ENCODE measurements at places on chromosomes 1 and 21. TPM values are rescaled to one million over a fixed set of nuclear protein-coding genes. Genes with fewer than 3 reads are reported as not detected.

DNA sequence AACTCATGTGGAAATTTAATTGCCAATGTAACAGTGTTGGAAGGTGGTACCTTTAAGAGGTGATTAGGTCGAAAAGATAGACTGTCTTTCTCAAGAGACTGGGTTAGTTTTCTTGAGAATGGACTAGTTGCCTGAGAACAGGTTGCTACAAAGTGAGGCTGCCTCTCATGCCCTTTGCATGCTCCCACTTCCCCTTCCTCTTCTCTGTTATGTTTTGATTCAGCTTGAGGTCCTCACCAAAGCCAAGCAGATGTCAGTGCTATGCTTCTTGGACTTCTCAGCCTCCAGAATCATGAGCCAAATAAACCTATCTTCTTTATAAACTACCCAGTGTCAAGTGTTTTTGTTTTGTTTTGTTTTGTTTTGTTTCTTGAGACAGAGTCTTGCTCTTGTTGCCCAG, 187.0 kb upstream of the RUNX1 start:
- H3K36me3 ChIP-seq: no peaks in the 10 kb centered on the region
- H3K27ac ChIP-seq: no peak overlapping the region
- H3K4me3 ChIP-seq: no peak overlapping the region
- peaks cover 32% of the 10 kb centered on the region for H3K4me1 ChIP-seq

DNA sequence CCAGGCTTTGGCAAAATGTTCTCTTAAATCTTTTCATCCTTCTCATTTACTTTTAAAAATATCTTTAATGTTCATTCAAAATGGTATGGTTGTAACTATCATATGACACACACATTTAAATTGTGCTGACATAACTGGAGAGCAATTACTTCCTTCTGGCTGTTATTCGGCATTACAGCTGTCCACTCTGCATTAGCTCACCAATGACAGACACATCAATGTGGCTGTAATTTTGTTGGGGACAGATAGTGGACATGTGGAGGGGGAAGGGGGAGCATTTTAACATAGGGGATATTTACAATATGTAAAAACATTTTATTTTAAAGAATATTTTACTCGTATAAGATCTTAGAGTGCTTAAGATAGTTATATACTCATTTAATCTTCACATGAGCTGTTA, 319.8 kb downstream of the HMCN1 start:
- no peak for DNase-seq
- no peaks in the 10 kb centered on the region for H3K27me3 ChIP-seq

DNA sequence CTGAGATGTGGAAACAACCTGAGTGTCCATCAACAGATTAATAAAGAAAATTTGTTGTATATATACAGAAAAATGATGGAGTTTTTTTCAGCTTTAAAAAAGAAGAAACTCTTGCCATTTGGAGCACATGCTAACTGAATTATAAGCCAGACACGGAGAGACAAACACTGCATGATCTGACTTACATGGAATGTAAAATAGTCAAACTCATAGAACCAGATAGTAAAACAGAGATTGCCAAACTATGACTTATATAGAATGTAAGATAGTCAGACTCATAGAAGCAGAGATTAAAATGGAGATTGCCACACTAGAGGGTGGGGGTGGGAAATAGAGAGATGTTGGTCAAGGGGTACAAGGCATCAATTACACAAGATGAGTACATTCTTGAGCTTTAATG, 1786.6 kb downstream of the PLA2G4A start:
- no peaks in the 10 kb centered on the region for H3K27me3 ChIP-seq
- no peak overlapping the region for H3K27ac ChIP-seq
- H3K4me1 ChIP-seq: no peaks in the 10 kb centered on the region
- H3K36me3 ChIP-seq: no peaks in the 10 kb centered on the region

- H3K4me1 ChIP-seq: peaks cover 19% of the 10 kb centered on the region
- no peaks in the 10 kb centered on the region for H3K36me3 ChIP-seq
- DNase-seq: no peak
- H3K4me3 ChIP-seq: no peak overlapping the region
- H3K27me3 ChIP-seq: no peaks in the 10 kb centered on the region
- no peak overlapping the region for H3K27ac ChIP-seq
Observed at GRCh38 chr1:205205055-205205454, 6.4 kb downstream of the DSTYK start.

- no peak overlapping the region for H3K27ac ChIP-seq
- no peaks in the 10 kb centered on the region for H3K27me3 ChIP-seq
- H3K4me1 ChIP-seq: no peaks in the 10 kb centered on the region
- no peak for DNase-seq
- no peaks in the 10 kb centered on the region for H3K36me3 ChIP-seq
- no peak overlapping the region for H3K4me3 ChIP-seq
Observed at GRCh38 chr1:70671006-70671405, 259.9 kb downstream of the CTH start.

GRCh38 chr1:241985787-241986186, 13.1 kb downstream of the MAP1LC3C start:
- H3K4me1 ChIP-seq: no peaks in the 10 kb centered on the region
- DNase-seq: no peak
- H3K4me3 ChIP-seq: no peak overlapping the region
- H3K27ac ChIP-seq: no peak overlapping the region

DNA sequence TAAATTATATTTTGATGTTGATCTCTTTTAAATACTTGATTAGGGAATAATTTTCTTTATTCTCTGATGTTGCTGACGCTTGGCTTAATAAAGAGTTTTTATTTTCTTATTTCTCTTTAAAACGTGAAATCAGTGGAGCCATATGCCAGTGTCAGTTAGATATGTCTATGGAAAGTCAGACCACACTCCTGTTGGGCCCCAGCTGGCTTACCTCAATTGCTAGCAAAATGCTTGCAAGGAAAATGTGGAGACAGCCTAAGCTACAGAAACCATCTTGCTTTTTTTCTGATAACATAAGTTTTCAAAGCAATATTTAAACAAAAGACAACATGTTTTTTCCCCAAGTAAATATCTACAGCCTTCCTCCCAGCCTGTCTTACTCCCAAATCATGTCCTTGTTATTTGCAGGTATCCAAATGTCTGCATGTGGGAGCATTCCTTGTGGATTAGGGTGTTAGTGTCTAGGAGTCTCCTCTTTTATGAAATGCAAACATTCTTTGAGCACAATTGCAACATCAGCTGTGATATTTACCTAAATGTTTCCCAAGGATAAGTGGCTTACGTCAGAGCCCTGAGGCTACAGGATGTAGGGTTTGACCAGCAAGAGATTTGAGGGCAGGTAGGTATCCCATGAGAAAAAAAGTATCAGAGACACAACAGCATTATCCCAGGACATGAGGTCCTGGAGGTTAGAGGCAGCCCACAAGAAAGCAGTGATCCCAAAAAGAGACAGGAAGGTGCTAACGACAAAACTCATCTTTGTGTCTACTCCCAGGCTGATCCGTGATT, 117.2 kb upstream of the KCNJ15 start:
- no peak for DNase-seq
- no peak overlapping the region for H3K27ac ChIP-seq
- no peaks in the 10 kb centered on the region for H3K36me3 ChIP-seq
- no peaks in the 10 kb centered on the region for H3K27me3 ChIP-seq

DNA sequence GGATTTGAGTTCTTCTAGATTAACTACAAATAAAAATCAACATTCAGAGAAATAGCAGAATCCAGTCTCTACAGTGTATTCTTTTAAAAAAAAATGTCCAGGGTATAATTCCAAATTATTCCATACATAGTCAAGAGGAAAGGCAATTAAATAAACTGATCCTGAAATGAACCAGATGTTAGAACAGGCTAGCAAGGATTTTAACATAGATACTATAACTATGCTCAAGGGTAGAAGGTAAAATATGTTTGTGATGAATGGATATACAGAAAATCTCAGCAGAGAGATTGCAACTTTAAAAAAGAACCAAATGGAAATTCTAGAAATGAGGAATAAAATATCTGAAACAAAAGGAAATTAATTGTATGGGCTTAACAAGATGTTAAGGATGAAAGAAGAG, 32.4 kb downstream of the CYYR1 start:
- DNase-seq: no peak
- no peaks in the 10 kb centered on the region for H3K27me3 ChIP-seq
- H3K4me1 ChIP-seq: no peaks in the 10 kb centered on the region
- no peak overlapping the region for H3K4me3 ChIP-seq

DNA sequence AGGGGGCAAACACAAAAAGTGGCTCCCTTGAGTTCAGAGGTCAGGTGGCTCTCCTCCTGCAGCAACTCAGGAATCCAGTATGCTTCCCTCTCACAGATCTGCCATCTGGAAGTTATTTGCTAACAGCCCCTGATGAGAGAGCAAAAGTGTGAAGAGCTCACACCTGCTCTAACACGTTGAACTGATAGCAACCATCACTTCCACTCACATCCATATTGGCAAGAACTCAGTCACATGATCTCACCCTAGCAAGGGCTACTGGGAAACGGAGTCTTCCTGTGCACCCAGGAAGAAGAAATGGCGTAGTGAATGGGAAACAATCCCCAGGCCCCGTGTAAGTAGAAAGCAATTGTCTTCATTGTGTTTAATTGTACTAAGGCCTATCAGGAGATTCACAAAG, 20.7 kb upstream of the SLC45A1 start:
- no peak for DNase-seq
- H3K27ac ChIP-seq: no peak overlapping the region
- H3K4me1 ChIP-seq: no peaks in the 10 kb centered on the region
- no peak overlapping the region for H3K4me3 ChIP-seq
- H3K27me3 ChIP-seq: peaks cover 19% of the 10 kb centered on the region

- H3K4me3 ChIP-seq: no peak overlapping the region
- no peaks in the 10 kb centered on the region for H3K27me3 ChIP-seq
- peaks cover 31% of the 10 kb centered on the region for H3K36me3 ChIP-seq
Observed at GRCh38 chr1:235253219-235253962, 74.6 kb downstream of the ARID4B start.

DNA sequence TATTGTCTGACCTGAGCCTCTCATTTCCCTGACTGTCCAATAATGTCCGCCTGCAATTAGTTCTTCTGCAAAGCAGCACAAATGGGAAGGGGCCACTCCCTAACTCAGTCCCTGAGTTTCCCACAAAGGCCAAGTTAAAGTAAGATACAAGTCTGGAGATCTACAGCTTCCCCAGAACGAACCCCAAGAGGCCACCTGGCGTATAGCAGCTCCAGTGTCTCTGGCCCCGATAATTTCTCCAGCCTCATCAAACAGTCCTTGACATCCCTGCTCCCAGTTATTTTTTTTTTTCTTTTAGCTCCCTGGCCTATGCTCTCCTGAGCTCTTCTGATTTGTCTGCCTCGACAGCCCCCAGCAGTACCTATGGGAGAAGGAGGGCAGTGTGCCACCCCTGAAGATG, 8.1 kb upstream of the ACKR1 start:
- H3K27ac ChIP-seq: no peak overlapping the region
- peaks cover 25% of the 10 kb centered on the region for H3K27me3 ChIP-seq
- no peak for DNase-seq
- no peak overlapping the region for H3K4me3 ChIP-seq

DNA sequence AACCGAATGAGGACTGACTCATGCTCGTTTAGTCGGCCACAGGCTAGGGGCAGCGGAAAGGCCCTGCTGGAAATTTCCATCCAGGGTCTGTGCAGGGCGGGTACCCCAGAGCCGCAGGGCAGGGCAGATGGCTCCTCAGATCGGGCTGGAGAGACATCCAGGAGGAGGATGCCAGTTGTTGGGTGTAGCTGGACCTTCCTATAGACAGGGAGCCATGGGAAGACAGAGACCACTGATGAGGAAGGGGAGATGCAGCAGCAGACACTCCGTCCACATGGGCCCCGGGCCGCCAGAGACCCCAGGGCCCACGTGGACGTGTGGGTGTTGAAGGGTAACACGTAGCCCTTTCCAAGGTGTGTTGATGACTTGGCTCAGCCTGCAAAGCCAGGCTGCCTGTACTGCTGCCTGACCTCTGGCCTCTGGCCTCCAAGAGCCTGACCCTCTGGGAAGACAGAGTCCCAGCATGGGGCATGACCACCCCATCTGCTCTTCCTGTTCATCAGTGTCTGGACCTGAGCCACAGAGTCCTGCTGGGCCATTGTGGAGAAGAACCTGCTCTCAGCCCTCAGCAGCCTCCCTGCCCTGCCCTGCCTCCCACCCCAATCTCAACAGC, 4.8 kb downstream of the GNG4 start:
- H3K27ac ChIP-seq: no peak overlapping the region
- H3K27me3 ChIP-seq: peaks cover 2% of the 10 kb centered on the region
- H3K36me3 ChIP-seq: no peaks in the 10 kb centered on the region
- no peak overlapping the region for H3K4me3 ChIP-seq
- DNase-seq: no peak

DNA sequence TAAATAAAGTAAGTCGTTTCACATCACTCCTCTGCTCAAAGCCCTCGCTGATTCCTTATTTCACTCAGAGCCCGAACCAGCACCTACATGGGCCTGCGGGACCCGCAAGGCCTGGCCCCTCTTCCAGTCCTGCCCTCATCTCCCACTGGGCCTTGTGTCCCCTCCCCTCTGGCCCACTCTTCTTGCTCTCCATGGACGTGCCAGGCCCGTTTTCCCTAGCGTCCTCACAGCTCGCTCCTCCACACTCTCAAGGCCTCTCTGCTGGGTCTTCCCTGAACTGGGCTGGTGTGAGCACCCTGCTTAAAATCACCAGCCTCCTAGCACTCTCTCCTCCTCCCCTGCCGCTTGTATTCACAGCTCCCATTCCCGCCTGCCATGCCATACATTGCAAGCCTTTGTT, 237.9 kb downstream of the FOXD2 start:
- H3K27me3 ChIP-seq: peaks cover 19% of the 10 kb centered on the region
- H3K36me3 ChIP-seq: no peaks in the 10 kb centered on the region
- H3K27ac ChIP-seq: no peak overlapping the region

GRCh38 chr1:190353538-190354101, 124.0 kb downstream of the BRINP3 start:
- DNase-seq: no peak
- H3K4me1 ChIP-seq: no peaks in the 10 kb centered on the region
- H3K4me3 ChIP-seq: no peak overlapping the region
- H3K27ac ChIP-seq: no peak overlapping the region

DNA sequence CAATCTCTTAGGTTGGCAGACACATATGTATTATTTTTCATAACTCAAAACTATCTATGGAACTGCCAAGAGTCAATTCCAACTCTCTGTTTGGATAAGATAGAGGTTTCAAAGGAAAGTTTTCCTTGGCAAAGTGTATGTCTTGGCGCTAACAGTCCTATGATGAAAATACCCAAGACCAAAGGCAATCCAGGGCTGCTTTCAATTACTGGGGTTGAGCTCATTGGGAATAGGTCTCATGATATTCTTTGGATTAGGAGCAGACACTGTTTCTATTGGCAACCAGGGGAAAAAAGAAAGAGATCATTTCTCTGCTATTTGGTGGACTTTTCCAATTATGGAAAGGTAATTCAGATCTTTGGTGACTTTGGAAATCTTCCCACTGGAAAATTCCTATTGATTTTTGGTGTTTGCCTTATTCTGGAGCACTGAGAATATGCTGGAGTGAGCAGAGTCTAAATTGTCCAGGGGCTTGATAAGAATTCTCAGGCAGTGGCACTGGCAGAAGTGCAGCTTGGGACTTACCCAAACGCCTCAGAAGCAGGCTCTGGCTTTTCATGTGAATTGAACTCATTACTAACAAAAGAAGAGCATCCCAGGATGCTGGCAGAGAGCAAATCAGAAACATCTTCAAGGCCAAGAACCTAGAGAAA, 20.4 kb upstream of the PLXNA2 start:
- peaks cover under 1% of the 10 kb centered on the region for H3K27me3 ChIP-seq
- no peaks in the 10 kb centered on the region for H3K4me1 ChIP-seq
- no peaks in the 10 kb centered on the region for H3K36me3 ChIP-seq
- H3K4me3 ChIP-seq: no peak overlapping the region
- no peak for DNase-seq
- H3K27ac ChIP-seq: no peak overlapping the region

Gene AMY1C
- total RNA-seq: not detected

Gene SPRR2F
- total RNA-seq: not detected

Gene SELENBP1
- total RNA-seq: not detected
